Body of pancreas (tissue), 4 donors: ENCODE measurements at places on chromosomes 7 and 10.
A peak's percentile ranks its signal among the peaks of the same experiment; 100 is the strongest.

- H3K27me3 ChIP-seq = no peaks in the 10 kb centered on the region
- no peak overlapping the region for H3K27ac ChIP-seq
- no peak for DNase-seq
Measured at GRCh38 chr10:89032141-89032891, 41.7 kb downstream of the FAS start.

GRCh38 chr10:131946880-131947279 is 34.8 kb downstream of the BNIP3 start:
- DNase-seq = peak; percentile 14
- H3K27ac ChIP-seq = peak overlapping the region; percentile 86
- H3K27me3 ChIP-seq = no peaks in the 10 kb centered on the region
- H3K4me1 ChIP-seq = peaks cover 81% of the 10 kb centered on the region
- no peaks in the 10 kb centered on the region for H3K36me3 ChIP-seq

DNA sequence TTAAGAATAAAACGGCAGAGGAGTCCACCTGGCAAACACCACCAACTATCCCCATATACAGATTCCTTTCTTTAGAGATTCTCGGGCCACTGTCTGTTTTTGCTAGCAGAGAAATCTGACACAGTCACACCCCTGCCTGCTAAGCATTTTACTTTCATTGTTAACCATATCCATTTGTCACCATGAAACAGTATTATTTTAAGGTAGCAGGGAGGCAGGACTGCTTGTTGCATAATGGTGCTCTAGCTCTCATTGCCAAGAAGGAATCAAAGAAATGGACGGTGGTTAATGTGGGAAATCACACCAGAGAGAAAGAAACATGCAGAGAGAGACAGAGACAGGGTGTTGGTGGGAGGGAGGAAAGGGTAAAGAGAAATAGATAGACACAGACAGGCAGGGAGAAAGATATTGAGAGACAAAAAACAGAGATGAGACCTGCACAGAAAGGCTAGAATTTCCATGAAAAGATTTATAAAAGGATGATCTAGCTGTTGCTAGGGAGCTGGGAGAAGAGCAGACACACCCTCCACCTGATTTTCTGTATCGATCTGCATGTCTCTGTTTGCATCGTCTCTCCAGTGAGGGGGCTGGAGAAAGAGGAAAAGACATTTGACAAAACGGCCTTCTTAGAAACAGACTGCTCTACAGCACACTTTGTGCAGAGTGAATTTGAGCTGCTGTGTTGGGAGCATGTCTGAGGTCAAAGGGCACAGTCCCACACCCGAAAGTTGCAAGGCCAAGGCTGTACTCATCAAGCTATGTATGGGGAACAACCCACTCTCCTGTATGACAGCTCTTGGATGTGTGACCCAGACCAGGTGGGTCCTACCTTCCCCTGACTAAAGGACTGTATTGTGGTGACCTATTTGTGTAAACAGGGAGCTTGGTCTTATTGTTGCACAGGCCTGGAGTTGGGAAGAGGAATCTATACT is 303.1 kb downstream of the FZD1 start:
- DNase-seq = no peak
- H3K4me1 ChIP-seq = peaks cover 14% of the 10 kb centered on the region
- H3K27ac ChIP-seq = no peak overlapping the region
- no peaks in the 10 kb centered on the region for H3K36me3 ChIP-seq
- H3K27me3 ChIP-seq = no peaks in the 10 kb centered on the region

DNA sequence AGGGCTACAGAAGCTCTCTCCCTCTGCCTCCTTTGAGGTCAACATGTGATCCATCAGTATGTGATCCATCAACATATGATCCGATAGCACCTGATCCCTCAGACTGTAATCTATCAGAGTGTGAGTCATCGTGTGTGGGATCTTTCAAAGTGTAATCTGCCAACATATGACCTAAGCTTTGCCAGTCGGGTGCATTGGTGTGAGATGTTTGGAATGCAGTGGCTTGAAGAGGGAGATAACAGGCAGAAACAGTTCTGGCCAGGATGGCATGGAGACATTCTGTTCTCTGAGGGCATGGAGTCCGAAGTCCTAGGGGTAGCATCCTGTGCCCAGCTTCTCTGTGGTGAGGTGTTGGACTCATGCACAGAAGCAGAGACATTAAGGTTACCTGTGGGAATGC is 217.7 kb upstream of the ETV1 start:
- no peaks in the 10 kb centered on the region for H3K4me1 ChIP-seq
- DNase-seq = no peak
- no peaks in the 10 kb centered on the region for H3K27me3 ChIP-seq
- H3K4me3 ChIP-seq = no peak overlapping the region
- no peak overlapping the region for H3K27ac ChIP-seq
- no peaks in the 10 kb centered on the region for H3K36me3 ChIP-seq

- H3K4me3 ChIP-seq = no peak overlapping the region
- H3K27ac ChIP-seq = no peak overlapping the region
- H3K4me1 ChIP-seq = no peaks in the 10 kb centered on the region
- peaks cover 8% of the 10 kb centered on the region for H3K36me3 ChIP-seq
Measured at GRCh38 chr7:98192781-98193457, 18.3 kb upstream of the BHLHA15 start.

DNA sequence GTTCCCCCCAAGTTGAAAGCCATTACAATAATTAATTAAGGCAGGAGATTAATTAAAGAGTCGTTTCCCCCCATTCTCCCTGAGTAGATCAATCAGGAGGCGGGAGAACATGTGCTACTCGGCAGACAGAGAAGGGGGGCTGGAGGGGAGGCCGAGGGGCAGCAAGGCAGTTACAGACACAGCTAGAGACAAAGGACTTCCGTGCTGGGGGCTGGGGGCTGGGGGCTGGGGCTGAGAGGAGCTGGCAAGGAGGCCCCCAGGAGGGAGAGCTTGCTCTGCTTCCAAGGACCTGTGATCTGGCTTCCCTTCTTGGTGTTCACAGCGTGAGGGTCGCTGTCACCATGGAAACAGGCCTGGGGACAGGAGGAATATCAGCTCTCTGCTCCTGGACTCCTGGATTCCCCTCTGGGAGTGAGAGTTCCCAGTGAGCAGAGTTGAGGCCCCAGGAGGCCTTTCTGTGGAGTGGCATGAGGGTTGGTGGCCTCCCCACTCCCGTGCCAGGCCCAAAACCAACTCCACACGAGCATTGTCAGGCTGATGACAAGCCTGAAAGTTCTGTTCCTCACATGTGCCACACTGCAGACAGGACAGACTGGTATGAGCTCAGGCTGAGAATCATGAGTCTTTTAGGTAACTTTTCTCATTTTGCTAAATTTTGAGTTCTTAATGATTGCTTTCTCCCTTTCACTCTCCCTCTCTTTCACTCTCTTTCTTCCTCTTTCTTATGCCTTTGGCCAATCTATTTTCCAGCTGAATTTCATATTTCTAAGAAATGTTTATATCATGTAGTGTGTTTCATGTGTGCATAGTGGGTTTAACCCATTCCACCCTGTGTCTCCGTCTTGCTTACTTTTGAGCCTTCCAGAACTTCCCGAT is 16.4 kb downstream of the FAM241B start:
- no peak overlapping the region for H3K27ac ChIP-seq
- H3K4me1 ChIP-seq = no peaks in the 10 kb centered on the region
- no peaks in the 10 kb centered on the region for H3K27me3 ChIP-seq
- no peak for DNase-seq
- no peaks in the 10 kb centered on the region for H3K36me3 ChIP-seq
- no peak overlapping the region for H3K4me3 ChIP-seq

DNA sequence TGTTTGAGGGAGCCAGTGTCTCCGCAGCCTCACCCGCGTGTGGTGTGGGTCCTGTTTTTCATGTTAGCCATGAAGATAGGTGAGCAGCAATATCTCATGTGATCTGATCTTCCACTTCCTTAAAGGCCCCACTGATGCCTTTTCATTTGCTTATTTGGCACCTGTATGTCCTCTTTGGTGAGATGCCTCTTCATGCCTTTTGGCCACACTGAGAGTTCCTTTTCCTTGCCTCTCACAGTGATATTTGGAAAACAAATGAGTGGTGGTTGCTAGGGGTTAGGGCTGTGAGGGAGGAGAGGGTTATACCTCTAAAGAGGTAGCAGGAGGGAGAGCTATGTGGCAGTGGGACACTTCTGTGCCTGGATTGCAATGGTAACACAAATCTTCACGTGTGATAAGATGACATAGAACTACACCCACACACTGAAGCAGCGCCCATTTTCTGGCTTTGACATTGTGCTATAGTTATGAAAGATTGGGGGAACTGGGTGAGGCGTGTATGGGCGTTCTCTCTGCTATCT is 90.4 kb upstream of the TNS3 start:
- DNase-seq = no peak
- H3K27me3 ChIP-seq = no peaks in the 10 kb centered on the region
- no peaks in the 10 kb centered on the region for H3K4me1 ChIP-seq
- no peak overlapping the region for H3K4me3 ChIP-seq
- H3K27ac ChIP-seq = no peak overlapping the region
- H3K36me3 ChIP-seq = no peaks in the 10 kb centered on the region

DNA sequence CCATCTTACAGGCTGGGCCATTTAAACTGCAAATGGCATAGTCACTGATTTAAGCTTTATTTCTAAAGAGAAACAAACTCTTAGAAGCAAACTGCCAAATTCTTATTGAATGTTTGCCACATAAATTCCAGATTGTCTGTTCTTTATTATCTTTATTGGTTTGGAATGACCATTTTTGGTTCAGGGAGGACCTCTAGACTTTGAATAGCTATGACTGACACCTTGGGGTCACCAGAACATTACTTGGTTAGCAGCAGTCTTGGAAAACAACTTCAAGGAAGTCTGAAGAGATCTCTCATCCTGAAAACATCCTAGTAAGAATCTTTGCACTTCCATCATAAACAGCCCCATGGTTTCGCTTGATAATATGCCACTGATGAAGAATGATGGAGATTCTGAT is 197.1 kb downstream of the SUGCT start:
- H3K27me3 ChIP-seq = no peaks in the 10 kb centered on the region
- H3K4me1 ChIP-seq = no peaks in the 10 kb centered on the region
- no peak overlapping the region for H3K27ac ChIP-seq
- H3K4me3 ChIP-seq = no peak overlapping the region
- no peak for DNase-seq
- H3K36me3 ChIP-seq = no peaks in the 10 kb centered on the region

DNA sequence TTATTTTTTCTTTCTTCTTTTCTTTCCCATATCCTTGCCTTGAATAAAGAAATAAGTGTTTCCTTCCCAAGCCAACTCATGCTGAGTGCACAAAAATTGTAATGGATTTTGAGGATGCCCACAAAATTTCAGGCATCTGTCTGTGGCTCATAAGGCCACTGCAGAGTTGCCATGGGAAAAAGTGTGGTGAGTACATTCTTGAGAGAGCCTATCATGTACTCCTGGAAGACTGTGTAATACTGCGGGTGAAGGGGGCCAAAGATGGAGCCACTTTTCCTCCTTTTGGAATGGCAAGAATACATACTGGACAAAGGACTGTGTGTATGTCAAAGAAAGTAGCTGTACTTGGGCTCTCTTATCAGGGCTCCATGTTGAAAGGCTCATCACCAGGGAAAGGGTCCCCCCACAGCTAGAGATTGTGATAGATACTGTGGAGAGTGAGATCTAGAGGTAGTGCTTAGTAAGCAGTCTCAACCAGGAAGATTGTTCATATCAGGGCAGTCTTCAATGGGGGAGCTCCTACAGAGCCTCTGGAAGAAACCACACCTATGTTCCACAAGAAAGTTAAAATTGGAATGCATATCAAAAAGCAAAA is 341.6 kb upstream of the KCND2 start:
- H3K4me1 ChIP-seq = no peaks in the 10 kb centered on the region
- peaks cover 6% of the 10 kb centered on the region for H3K27me3 ChIP-seq
- H3K27ac ChIP-seq = no peak overlapping the region
- H3K36me3 ChIP-seq = no peaks in the 10 kb centered on the region
- H3K4me3 ChIP-seq = no peak overlapping the region

DNA sequence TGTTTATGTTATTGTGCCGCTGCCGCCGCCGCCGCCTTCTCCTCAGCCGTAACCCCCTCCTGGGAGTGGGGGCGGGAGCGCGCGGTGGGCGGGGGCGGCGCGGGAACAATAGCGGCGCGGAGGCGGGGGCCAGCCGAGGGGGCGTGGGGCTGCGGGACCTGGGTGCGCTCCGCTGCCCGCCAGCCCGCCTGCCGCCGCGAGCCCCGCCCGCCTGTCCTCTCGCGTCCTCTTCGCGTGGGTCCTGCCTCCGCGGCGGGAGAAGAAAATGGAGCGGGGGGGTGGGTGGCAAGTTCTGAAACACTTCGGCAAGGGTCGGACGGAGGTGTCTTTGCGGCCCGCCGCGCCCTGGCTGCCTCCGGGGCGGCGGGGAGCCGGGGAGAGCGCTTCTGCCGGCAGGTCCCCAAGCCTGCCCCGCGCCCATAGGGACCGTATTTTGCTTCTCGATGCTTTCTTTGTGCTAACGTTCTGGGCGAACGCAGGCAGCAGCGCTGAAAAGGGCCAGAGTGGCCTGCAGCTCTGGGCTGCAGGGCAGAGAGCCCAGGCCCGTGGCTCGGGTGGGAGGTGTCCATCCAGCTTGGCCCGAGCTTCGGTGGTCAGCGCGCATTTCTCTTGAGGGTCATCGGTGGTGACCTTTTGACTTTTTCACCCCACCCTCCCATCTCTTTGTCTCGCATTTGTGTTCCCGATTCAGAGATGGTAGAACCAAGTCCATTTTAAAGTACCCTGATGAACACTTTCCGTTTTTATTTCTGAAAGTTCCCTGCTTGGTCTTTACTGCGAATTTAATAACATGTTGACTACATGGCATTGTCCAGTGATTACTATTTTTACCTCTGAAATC is 613 bp downstream of the MAPK8 start:
- no peaks in the 10 kb centered on the region for H3K27me3 ChIP-seq
- H3K4me1 ChIP-seq = peaks cover 14% of the 10 kb centered on the region
- H3K4me3 ChIP-seq = peak overlapping the region; percentile 70
- H3K36me3 ChIP-seq = no peaks in the 10 kb centered on the region

DNA sequence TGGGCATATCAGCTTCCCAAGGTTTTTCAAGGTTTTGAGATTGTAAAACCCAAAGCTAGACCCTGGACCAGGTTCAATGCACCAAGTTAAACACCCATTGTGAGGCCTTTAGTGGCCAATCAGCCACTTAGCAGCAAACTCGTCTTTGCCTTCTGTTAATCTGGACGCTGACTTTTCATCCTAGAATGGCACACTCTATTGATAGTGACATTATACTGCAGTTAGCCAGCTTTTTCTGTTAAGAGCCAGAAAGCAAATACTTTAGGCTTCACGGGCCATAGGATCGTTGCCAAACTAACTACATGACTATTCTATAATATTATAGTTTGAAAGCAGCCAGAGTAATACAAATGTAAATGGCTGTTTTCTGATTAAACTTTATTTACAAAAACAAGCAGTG is 51.3 kb downstream of the VKORC1L1 start:
- H3K4me3 ChIP-seq = no peak overlapping the region
- peaks cover 18% of the 10 kb centered on the region for H3K4me1 ChIP-seq
- no peak for DNase-seq
- no peak overlapping the region for H3K27ac ChIP-seq
- H3K36me3 ChIP-seq = no peaks in the 10 kb centered on the region

GRCh38 chr7:127771707-127772106 is 119.7 kb downstream of the SND1 start:
- no peak overlapping the region for H3K27ac ChIP-seq
- H3K27me3 ChIP-seq = no peaks in the 10 kb centered on the region
- H3K4me3 ChIP-seq = no peak overlapping the region
- no peaks in the 10 kb centered on the region for H3K36me3 ChIP-seq

DNA sequence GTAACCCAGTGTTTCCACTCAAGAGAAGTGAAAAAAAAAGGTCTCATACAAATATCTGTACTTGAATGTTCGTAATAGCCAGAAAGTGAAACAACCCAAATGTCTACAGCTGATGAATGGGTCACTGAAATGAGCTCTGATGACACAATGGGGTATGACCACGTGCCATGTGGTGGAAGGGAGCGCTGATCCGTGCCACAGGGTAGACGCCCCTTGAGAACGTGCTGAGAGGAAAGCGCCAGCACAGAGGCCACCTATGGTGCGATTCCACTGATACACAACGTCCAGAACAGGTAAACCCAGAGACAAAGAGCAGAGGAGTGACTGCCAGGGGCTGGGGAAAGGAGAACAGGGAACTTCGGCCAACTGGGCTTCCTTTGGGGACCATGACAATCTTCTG is 50.3 kb downstream of the MAD1L1 start:
- no peaks in the 10 kb centered on the region for H3K36me3 ChIP-seq
- H3K27me3 ChIP-seq = no peaks in the 10 kb centered on the region
- DNase-seq = no peak
